ENCODE measurements at places on chromosomes 12 and 14.

- no peak for DNase-seq
These were observed 11.1 kb downstream of the CCDC197 start for GRCh38 chr14:94008234-94008633.

DNA sequence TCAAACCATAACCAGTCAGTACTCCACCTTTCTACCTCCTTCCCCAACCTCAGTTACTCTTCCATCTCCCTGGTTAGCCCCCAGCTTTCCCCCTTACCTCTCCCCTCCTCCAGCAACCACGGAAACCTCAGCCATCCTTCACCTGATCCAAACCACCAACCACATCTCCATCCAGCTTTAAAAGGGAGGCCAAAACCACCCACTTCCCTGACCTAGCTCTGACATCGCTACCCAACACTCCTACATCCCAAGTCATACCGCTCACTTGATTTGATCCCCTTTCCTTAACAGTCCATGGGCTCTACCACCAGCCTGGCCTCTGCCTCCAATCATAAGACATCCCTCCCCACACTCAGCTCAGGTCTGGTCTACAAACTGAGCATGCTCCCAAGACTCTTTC, 1.5 kb downstream of the RAB35 start:
- no peak for DNase-seq

DNA sequence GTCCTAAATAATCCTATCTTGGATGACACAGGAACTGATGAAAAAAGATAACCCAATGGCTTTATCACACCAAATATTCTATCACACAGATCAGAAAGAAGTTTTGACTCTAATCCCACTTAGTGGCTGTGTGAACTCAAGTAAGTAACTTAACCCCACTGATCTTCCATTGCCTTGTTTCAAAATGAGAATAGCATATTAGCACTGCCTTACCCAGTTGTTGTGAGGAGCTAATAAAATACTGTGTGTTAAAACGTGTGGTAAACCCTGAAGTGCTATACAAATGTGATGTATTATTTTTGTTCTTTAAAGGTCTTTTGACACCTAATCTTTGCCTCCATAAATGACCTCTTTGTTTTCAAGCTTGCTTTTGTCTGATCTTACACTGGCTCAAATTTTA, 60.9 kb upstream of the ARID2 start:
- DNase-seq: no peak

DNA sequence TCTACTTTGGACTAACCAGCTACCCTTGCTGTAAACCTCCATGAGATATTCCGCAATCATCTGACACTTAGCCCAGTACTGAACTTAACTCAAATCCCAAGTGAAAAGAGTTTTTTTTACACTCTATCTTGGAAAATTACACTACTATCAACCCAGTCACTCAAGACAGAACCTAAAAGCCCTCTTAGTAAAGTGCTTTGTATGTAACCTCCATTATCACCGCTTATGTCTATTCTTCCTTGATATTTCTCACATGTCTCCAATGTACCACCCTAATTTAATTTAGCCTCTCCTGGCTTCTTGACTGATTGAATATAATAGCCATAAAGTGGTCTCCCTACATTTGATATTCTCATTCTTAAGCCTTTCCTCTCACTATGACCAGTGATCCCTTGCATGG, 168.8 kb upstream of the SYT1 start:
- no peak for DNase-seq

DNA sequence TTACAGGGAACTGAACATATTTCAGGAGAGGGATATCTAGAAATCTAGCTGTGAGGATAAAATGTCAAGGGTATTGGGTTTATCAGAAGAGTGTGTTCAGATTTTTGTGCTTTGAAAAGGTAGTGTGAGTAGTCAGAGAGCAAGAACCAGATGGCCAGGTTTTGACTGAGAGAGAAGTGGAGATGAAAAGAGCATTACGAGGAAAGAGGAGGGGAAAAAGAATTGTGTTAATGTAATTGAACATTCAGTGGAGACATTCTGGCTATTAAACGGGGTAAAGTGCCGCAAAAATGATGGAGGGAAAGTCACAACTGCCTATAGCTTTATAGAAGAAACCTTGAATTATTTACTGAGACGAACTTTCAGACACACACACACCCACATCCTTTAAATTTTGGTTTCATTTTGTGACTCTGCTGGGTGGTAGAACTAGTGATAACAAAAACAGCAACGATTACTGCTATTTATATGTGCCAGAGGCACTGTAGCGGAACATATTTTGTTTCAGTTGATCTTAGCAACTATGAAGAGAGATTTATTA, 213.6 kb downstream of the ERC1 start:
- no peak for DNase-seq

DNA sequence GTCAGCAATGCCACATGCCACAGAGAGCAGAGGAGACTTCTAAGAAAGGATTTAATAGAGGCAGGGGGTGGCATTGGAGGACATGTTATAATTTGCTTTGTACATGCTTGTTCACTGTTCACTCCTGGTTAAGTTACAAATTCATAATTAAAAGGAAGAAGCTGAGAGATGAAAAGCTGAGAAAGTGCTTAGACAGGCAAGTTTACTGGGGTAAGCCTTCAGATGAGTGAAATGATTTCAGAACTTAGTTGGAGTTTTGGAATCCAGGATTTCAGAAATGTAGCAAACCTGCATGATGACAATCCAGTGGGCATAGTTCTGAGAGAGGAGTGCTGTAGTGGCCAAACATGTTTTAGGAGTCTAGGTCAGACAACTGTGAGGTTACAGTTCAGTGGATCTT, 67.3 kb upstream of the FBXO33 start:
- DNase-seq: no peak

GRCh38 chr12:98830657-98831056, 185.6 kb downstream of the APAF1 start:
- DNase-seq: no peak

- no peak for DNase-seq
These were observed 58.8 kb upstream of the ISM2 start for GRCh38 chr14:77557391-77557790.

DNA sequence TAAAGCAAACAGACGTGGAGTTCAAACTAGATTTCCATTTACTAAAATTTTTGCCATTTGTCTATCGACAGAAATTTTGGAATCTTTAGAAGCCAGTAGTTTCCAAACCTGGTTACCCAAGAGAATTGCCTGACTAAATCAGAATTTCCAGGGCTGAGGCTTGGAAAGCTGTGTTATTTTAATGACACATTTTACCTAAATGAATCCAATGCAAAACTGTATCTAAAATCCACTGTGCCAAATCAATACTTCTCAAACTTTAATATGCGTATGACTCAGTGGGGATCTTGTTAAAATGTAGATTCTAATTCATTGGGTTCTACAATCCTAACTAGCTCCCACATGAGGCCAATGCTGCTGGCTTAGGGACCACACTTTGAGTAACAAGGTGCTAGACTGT, 35.0 kb upstream of the TC2N start:
- DNase-seq: no peak

DNA sequence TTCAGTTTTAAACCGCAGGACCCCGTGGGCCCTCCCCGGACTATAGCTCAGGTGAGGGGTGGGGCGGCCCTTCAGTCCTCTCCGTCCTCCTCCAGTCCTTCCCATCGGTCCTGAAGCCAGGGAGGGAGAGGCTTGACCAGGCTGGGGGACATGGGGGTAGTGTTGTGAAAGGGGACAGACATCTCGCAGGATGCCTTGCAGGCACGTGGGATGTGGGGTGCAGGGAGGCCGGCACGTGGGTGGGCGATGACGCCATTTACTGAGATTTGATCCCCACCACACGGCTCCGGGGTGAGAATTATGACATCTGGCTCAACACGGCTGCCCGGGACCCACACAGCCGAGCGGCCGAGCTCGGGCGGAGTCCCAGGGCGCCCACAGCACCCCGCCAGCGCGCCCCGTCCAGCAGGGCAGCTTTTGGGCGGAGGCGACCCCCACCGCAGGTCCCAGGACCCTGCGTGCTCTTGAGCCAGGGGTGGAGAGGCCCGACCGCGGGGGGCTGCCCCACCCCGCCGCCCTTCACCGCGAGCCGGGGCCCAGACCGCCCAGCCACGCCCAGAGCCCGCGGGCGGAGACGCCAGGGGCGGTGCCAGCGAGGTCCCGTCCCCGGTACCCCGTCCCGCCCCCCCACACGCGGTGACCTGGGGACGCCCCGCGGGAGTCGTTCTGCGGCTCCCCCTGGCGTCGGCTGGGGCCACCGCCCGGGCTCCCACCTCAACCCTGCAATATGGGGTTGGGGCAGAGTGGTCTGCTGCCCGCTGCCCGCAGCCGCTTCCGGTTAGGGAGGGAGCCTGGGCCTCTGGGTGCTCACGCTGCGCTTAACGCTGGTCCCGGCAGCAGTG, 3.3 kb upstream of the EXOC3L4 start:
- no peak for DNase-seq
